Heart right ventricle (tissue), 16 donors: ENCODE measurements at places on chromosomes 2 and 18. TPM values are rescaled to one million over a fixed set of nuclear protein-coding genes. Genes with fewer than 3 reads are reported as not detected.

LRRTM4 gene
- total RNA-seq = 0.11 TPM

SPHKAP gene
- 81.4 TPM for total RNA-seq

DNA sequence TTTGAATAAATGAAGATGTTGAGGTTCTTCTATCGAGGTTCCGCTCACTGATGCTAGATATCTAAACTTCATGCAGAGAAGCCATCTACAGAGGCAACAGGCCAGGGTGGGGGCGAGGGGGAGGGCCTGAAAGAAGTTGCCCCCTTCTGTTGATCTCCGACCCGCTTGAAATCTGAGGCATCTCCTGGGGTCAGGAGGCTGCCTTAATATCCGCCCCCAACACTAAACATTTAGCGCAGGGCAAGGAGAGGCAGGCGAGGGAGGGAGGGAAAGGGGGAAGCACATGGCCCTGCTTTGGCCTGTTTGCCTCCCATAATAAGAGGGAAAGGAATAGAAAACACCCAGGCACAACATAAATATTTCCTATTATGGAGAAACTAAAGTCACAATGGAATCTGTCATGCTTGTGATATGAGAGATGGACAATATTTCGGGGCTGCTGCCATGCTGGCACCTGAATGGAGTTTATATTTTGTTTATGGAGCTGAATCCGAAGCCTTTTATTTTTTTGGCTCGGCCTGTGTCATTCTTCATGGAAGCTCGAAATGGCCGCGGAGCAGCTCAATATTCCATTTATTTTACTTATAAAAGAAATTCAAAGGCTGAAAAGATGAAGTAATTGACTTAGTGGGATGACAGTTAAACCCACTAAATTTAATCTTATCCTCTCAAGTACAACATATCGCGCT, 221.1 kb downstream of the INSIG2 start:
- no peak for DNase-seq
- no peak overlapping the region for H3K27ac ChIP-seq
- H3K36me3 ChIP-seq = no peaks in the 10 kb centered on the region
- peak overlapping the region; percentile 44 for H3K4me3 ChIP-seq
- H3K27me3 ChIP-seq = peaks cover 66% of the 10 kb centered on the region
- no peaks in the 10 kb centered on the region for H3K4me1 ChIP-seq

SAG gene
- not detected for total RNA-seq

GRCh38 chr2:104563398-104563996, 290.4 kb upstream of the POU3F3 start:
- H3K4me1 ChIP-seq = no peaks in the 10 kb centered on the region
- H3K27me3 ChIP-seq = no peaks in the 10 kb centered on the region
- DNase-seq = no peak
- H3K4me3 ChIP-seq = no peak overlapping the region
- no peak overlapping the region for H3K27ac ChIP-seq

- H3K27ac ChIP-seq = no peak overlapping the region
- no peaks in the 10 kb centered on the region for H3K27me3 ChIP-seq
- H3K36me3 ChIP-seq = no peaks in the 10 kb centered on the region
- H3K4me1 ChIP-seq = no peaks in the 10 kb centered on the region
- no peak for DNase-seq
Observed at GRCh38 chr18:5040476-5040875, 156.6 kb downstream of the AKAIN1 start.

DNA sequence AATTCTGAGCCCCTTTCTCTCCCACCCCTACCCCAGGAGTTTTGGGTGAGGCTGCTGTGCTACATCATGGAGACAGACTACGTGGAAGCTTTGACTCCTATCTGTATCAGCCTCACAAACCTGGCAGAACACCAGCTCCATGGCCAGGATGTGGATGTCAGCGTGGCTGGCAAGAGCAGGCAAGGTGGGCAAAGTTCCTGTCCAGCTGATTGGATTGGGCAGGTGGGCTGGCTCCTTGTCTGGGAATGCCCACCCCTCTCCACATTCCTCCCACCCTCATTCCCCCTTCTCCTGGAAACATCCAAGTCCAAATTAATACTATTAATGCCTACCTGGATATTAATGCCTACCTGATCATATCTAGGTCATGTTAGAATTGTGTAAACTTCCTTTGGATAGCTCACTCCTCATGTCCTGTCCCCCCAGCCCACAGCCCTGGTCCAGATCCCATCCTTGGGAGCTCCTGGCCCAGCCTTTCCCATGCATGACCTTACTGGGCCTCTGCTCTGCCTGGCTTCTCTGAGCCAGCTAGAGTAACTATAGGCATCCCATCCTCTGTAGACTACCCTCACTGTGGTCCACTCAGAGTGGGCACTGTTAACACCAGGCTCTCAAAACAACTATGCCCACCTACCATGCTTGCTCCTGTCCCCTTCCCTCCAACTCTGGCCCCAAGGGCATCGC, 24.1 kb downstream of the MROH2A start:
- H3K4me1 ChIP-seq = no peaks in the 10 kb centered on the region
- no peak overlapping the region for H3K4me3 ChIP-seq
- no peaks in the 10 kb centered on the region for H3K27me3 ChIP-seq
- H3K27ac ChIP-seq = no peak overlapping the region

PDIA6 gene
- total RNA-seq = 109 TPM

STAT4 gene
- 2.7 TPM for total RNA-seq

DNA sequence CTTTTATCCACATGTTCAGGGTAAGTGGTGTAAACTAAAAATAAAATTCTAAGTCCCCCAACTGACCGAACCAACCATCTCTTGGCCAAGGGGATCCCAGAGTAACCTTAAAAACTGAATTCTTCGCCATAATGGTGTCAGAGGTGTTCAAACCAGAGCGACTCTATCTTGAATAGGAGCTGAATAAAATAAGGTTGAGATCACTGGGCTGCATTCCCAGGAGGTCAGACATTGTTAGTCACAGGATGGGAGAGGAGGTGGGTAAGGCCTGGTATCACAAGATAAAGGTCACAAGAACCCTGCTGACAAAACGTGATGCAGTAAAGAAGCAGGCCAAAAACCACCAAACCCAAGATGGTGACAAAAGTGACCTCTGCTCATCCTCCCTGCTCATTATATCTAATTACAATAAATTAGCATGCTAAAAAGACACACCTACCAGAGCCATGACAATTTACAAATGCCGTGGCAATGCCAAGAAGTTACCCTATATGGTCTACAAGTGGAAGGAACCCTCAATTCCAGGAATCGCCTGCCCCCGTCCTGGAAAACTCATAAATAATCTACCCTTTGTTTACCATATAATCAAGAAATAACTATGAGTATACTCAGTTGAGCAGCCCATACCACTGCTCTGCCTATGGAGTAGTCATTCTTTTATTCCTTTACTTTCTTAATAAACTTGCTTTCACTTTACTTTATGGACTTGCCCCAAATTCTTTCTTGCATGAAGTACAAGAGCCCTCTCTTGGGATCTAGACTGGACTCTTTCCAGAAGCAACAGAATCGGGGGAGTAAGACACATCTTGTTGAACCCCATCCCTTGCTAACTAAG, 302.4 kb downstream of the STK39 start:
- H3K27ac ChIP-seq = no peak overlapping the region
- peaks cover 6% of the 10 kb centered on the region for H3K4me1 ChIP-seq
- no peaks in the 10 kb centered on the region for H3K36me3 ChIP-seq
- DNase-seq = no peak
- no peak overlapping the region for H3K4me3 ChIP-seq
- H3K27me3 ChIP-seq = no peaks in the 10 kb centered on the region

DNA sequence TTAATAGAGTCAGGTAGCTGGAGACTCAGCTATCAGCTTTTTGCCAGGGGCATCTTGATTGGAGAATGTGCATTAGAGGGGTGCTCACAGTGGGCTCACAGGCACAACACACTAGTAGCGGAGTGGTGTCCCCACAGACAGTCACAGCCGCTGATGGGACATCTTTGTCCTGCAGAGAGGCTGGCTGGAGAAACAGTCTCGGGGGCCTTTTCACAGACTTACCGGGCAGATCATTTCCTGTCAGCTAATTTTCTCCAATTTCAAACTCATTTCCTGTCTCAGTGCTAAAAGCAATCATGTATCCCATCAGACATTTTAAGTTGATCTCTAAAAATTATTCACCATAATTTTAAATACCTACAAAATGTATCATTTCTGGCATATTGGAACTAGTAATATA, 562.6 kb downstream of the DCDC2C start:
- H3K27ac ChIP-seq = no peak overlapping the region
- H3K27me3 ChIP-seq = no peaks in the 10 kb centered on the region
- no peaks in the 10 kb centered on the region for H3K36me3 ChIP-seq

- H3K4me3 ChIP-seq = no peak overlapping the region
- DNase-seq = peak; percentile 5
- peaks cover 29% of the 10 kb centered on the region for H3K4me1 ChIP-seq
- no peaks in the 10 kb centered on the region for H3K36me3 ChIP-seq
- H3K27me3 ChIP-seq = no peaks in the 10 kb centered on the region
- H3K27ac ChIP-seq = no peak overlapping the region
Observed at GRCh38 chr18:25275412-25276001, 76.5 kb downstream of the ZNF521 start.

DNA sequence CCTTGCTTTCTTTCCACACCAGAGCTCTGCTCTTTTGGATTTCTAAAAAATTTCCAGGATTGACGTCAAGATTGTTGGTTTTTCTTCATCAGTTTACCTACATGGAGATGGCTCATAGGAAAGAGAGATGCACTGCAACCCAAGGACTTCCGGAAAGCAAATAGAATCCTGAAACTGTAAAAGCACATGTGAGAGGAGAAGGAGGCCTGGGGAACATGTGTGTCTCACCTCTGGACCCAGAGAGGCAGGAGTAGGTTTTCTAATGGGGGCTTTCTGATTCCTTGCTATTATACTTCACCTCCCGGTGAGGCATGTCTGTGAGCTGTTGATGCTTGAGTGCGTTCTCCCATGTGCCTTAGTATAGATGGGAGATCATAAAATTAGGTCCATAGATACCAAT, 362.8 kb downstream of the DCDC2C start:
- no peaks in the 10 kb centered on the region for H3K4me1 ChIP-seq
- no peak overlapping the region for H3K27ac ChIP-seq
- no peaks in the 10 kb centered on the region for H3K36me3 ChIP-seq

DNA sequence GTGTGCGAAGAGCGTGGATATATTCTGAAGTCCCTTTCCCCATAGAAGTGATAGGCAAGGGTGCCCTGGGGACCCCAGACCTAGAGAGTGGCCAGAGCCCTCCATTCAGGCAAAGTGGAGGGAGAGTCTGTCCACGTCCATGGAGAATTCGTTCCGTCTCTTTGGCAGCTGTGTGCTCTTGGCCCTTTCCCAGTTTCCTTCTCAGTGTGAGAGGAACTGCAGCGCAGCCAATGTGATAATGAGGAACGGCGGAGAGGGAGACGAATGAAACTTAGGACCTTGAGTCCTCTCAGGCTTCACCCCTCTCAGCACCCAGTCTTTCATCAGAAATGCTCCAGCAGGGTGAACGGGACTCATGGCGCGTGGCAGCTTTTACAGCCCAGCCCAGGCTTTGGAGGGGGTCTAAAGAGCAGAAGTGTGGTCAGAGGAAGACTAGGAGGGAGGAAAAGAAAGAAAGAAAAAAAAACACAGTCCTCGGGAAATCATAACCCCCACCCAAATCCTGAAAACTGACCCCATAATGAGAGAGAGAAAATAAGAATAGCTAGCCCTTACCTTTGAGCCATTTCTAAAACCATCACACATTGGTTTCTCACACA, 95.0 kb upstream of the RIOK3 start:
- no peaks in the 10 kb centered on the region for H3K36me3 ChIP-seq
- peak; percentile 79 for DNase-seq
- H3K27ac ChIP-seq = peak overlapping the region; percentile 50
- H3K4me3 ChIP-seq = peak overlapping the region; percentile 19

DNA sequence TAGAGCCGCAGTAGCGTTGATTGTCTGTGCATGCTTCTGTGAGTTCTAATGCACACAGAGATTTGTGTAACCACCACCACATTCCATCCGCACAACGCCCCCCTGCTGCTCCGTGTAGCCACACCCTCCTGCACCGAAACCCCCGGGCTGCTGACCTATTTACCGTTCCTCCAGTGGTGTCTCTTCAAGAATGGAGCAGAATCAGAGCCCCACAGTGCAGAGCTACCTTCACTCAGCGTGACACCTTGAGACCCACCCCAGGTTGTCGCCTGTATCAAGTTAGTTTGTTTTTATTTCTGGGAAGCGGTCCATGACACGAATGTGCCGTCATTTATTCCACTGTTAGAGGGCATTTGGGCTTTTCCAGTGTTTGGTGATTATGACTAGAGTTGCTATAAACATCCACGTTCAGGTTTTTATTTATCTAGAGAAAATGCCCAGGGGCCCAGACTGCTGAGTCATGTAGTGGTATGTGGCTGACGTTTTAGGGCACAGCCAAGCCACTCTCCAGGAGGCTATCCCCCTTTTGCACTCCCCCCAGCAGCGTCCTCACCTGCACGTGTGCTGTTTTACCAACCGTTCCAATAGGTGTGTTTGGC, 266.8 kb downstream of the NDUFA10 start:
- H3K27ac ChIP-seq = no peak overlapping the region
- H3K36me3 ChIP-seq = no peaks in the 10 kb centered on the region
- no peak for DNase-seq
- no peak overlapping the region for H3K4me3 ChIP-seq

DNA sequence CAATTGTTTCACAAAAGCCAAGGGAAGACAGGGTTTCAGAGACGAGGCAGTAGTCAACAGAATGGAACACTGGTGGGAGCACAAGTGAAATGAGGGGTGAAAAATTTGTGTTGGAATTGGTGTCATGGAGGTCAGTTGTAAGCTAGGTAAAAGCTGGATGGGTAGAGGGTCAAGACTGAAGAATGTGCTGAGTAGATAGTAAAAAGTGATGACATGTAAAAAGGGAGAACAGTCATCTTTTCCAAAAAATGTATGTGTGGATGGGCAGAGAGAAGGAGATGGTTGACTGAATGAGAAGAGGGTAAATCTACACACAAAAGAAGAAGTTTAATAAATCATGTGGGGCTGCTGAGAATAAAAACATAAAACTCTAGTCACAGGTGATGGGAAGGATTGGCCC, 92.7 kb upstream of the COL3A1 start:
- no peak overlapping the region for H3K27ac ChIP-seq
- no peak for DNase-seq
- H3K36me3 ChIP-seq = no peaks in the 10 kb centered on the region
- no peaks in the 10 kb centered on the region for H3K27me3 ChIP-seq
- H3K4me3 ChIP-seq = no peak overlapping the region

- H3K4me1 ChIP-seq = no peaks in the 10 kb centered on the region
- no peaks in the 10 kb centered on the region for H3K27me3 ChIP-seq
- no peak overlapping the region for H3K27ac ChIP-seq
Observed at GRCh38 chr2:180115675-180116074, 108.6 kb upstream of the CWC22 start.

DNA sequence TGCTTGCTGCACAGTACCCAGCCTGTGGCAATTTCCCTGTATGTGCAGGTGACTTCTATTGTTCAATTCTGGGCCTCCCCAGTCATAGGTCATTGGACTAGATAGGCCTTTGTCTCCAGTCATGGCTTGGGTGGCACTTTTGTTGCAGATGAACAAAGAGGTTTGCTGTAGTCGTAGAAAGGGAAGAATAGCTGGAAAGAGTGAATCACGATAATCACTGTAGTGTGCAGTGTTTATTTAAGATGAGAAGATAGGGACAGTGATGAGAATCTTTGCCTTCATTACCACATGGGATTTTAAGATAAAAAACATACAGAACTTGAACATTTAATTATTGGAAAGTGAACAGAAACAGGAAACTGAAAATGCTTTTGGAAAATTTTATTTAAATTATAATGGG, 156.1 kb upstream of the CYRIA start:
- no peaks in the 10 kb centered on the region for H3K4me1 ChIP-seq
- no peaks in the 10 kb centered on the region for H3K27me3 ChIP-seq
- no peak for DNase-seq
- no peak overlapping the region for H3K4me3 ChIP-seq
- no peaks in the 10 kb centered on the region for H3K36me3 ChIP-seq

GRCh38 chr2:241065355-241065803, 36.7 kb downstream of the MTERF4 start:
- no peaks in the 10 kb centered on the region for H3K36me3 ChIP-seq
- no peaks in the 10 kb centered on the region for H3K27me3 ChIP-seq
- DNase-seq = no peak
- no peak overlapping the region for H3K4me3 ChIP-seq
- H3K4me1 ChIP-seq = no peaks in the 10 kb centered on the region
- H3K27ac ChIP-seq = no peak overlapping the region

CPO gene
- 0.35 TPM for total RNA-seq
